ENCODE measurements at places on chromosomes 11 and 22.

DNA sequence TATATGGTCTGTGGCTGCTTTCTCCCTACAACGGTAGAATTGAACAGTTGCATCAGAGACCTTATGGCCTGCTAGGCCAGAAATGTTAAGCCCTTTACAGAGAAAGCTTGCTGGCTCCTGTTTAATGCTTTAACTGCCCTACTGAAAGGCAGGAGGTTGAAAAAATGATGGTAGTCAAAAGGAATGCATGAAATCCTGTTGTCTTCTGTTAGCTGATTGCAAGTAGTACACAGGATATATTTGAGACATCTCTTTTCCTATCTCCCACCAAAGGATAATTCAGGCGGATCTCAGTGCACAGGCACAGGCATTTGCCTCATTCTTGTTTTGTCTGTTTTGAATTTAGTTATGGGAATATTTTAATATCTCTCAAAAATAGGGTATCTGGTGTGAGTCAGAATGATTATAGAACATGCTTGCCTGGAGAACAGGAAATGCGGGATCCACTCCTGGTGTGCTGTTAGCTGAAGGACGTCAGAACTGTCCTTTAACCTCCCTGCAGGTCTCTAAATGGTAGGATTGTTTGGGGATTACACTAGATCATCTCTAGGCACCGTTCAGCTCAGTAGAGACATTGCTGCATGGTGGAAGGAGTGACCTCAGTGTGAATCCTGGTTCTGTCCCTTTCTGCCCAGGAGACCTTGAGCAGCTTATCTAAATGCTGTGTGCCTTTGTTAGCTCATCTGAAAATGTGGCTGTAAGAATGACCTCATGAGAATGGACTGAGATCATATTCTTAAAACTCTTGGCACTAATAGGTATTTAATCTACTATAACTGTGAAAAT lies 49.5 kb downstream of the PACS1 start:
- DNase-seq = peak; percentile 41

- no peak for DNase-seq
These were observed 622.8 kb downstream of the BRD1 start for GRCh38 chr22:49204599-49205482.

DNA sequence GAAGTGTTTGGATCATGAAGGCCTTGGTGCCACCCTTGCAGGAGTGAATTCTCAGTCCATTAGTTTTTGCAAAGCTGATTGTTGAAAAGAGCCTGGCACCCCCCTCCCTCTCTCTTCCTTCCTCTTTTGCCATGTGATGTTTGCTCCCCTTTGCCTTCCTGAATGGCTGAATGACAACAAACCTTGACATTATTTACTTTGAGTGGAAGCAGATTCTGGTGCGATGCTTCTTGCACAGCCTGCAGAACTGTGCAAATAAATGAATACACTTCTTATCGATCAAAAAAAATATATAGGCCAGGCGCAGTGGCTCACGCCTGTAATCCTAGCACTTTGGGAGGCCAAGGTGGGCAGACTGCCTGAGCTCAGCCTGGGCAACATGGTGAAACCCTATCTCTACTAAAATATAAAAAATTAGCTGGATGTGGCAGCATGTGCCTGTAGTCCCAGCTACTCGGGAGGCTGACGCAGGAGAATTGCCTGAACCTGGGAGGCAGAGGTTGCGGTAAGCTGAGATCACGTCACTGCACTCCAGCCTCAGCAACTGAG lies 2.0 kb upstream of the NARS2 start:
- DNase-seq = no peak

GRCh38 chr11:66478729-66479393 lies 1.4 kb upstream of the DPP3 start:
- peak; percentile 62 for DNase-seq

DNA sequence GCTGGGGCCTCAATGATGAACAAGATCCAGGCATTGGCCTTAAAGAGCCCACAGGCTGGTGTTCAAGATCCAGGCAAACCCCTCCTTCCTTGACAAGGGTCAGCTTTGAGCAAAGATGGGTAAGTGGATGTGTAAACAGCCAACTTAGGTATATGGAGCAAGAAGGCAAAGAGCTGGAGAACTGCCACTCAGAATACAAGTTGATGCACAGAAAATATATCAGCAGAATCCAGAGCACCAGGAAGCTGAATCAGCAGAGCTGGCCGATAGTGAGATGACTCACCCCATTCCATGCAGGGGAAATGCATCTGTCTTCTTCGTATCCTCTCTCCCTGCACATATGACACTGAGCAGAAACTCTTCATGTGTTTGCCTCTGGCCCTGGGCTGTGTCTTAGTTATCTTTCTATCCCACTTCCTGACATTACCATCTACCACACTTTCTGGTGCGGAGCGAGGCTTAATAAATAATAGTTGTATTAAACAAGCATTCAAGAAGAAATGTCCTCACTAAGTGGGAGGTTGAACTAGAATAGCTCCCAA lies 57.8 kb downstream of the ENDOD1 start:
- DNase-seq = no peak

- no peak for DNase-seq
These were observed 57.1 kb downstream of the FAM181B start for GRCh38 chr11:82676483-82677094.

DNA sequence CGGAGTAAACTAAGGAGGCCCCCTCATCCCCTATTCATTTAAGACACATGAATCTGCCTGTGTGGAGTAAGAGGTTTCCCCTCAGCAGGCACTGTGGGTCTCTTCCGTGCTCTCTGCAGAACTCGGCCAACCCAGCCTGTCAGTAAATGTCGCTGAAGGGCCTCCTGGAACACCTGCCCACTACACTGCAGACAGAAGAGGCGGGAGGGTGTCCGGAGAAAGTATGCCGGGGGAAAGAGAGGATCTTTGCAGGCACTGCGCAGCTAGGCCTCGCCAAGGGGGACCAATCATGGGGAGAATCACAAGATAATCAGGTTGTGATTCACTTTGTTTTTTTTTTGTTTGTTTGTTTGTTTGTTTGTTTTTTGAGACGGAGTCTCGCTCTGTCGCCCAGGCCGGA lies 110.8 kb downstream of the MORC2 start:
- DNase-seq = no peak

GRCh38 chr22:20509344-20510047 lies 2.1 kb downstream of the MED15 start:
- peak; percentile 69 for DNase-seq

- DNase-seq = no peak
These were observed 1072.6 kb downstream of the OPCML start for GRCh38 chr11:132459736-132460135.

DNA sequence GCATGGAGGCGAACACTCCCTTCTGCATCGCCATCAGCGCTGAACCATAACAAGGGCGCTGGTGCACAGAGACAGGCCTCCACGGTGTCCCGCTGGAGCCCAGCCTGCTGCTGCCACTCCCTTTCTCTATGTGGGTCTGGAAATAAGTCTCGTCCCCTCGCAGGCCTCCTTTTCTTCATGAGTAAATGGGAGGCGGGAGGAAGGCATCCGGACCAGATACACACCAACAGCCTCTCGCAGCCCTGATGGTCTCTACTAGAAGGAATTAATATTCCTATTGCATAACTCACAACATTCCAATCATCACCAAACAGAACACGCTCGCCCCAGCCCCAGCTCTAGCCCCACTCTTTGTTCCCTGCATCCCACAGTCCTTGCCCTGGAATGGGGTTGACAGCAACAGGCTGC lies 14.9 kb downstream of the RASD2 start:
- DNase-seq = peak; percentile 60

DNA sequence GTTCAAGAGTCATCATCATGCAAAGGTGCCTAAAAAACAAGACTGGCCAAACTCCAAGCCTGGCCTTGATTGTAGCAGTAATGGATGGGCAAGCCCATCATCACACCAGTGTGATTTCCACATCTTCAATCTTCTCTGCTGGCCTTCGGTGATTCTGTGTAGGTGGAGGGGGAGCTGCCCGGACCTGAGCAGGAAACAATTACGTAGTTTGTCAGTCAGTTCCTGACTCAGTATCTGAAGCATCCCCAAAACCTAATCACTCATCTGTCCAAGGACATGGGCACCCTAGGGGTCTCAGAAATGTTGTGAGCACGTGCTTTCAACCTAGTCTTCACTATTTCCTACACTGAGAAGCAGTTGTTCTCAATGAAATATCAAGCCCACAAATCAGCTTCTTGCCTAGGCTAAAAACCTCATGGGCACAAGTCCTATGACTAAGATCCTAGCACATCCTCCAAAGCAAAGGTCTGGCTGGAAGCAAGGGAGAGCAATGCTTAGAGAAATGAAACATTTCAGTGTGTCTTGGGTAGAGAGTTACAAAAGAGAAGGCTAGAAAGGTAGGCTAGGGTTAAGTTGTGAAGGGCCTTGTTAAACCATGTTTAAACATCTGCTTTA lies 24.6 kb downstream of the ATG16L2 start:
- no peak for DNase-seq

- no peak for DNase-seq
These were observed 902.9 kb downstream of the DLG2 start for GRCh38 chr11:84724256-84724655.

GRCh38 chr22:24751518-24751917 lies 23.0 kb downstream of the PIWIL3 start:
- no peak for DNase-seq

GRCh38 chr11:60455531-60456042 lies at the start of gene MS4A1:
MS4A1 (plus strand) TSS chr11:60455847; CDS start chr11:60462375, 6,528 bp downstream.
- no peak for DNase-seq

GRCh38 chr11:103488031-103488461 lies 378.8 kb downstream of the DYNC2H1 start:
- DNase-seq = no peak

DNA sequence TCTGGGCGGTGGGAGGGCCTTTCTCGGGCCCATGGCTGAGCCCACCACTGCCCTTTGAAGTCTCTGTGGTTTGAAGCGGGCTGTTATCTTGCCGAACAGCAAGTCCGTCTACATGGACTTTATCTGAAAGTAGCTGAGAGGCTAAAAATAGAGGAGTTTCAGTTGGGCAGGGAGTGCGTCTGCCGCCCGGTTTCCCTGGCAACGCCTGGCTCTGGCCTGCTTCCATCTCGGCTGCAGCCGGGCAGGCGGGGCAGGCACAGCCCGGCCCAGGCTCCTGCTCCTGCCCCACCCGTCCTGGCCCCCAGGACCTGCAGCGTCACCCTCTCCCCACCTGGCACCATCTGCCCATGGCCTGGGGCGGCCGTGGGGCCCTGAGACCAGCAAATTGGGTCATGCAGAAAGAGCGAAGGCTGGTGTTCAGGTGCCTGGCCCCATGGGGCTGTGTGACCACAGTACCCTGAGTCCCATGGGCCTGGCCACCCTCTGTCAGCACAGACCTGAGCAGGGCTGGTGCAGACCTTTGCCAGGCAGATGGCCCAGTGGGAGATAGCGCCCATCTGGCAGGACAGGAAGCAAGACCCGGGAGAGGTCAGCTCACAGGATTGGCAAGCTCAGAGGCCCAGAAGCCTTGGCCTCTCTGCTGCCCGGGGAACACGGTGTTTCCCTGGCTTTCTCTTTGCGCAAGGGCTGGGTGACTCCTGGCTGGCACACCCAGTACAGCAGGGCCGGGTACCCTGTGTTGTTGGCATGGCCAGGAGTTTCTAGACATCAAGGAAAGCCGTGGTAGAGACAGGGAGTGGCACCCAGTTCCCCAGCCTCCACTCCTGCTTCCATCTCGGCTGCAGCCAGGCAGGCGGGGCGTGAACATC lies 79.1 kb upstream of the KCNQ1OT1 start:
- peak; percentile 90 for DNase-seq

GRCh38 chr22:17194213-17194612 lies 25.0 kb downstream of the ADA2 start:
- DNase-seq = peak; percentile 16

GRCh38 chr11:131682373-131683015 lies 312.1 kb downstream of the NTM start:
- no peak for DNase-seq

- DNase-seq = no peak
These were observed 13.5 kb upstream of the MYEOV start for GRCh38 chr11:69280451-69280850.

GRCh38 chr11:35848616-35849015 lies 95.2 kb upstream of the LDLRAD3 start:
- no peak for DNase-seq

GRCh38 chr11:4454021-4454420 lies 4.9 kb downstream of the OR52K2 start:
- DNase-seq = no peak

DNA sequence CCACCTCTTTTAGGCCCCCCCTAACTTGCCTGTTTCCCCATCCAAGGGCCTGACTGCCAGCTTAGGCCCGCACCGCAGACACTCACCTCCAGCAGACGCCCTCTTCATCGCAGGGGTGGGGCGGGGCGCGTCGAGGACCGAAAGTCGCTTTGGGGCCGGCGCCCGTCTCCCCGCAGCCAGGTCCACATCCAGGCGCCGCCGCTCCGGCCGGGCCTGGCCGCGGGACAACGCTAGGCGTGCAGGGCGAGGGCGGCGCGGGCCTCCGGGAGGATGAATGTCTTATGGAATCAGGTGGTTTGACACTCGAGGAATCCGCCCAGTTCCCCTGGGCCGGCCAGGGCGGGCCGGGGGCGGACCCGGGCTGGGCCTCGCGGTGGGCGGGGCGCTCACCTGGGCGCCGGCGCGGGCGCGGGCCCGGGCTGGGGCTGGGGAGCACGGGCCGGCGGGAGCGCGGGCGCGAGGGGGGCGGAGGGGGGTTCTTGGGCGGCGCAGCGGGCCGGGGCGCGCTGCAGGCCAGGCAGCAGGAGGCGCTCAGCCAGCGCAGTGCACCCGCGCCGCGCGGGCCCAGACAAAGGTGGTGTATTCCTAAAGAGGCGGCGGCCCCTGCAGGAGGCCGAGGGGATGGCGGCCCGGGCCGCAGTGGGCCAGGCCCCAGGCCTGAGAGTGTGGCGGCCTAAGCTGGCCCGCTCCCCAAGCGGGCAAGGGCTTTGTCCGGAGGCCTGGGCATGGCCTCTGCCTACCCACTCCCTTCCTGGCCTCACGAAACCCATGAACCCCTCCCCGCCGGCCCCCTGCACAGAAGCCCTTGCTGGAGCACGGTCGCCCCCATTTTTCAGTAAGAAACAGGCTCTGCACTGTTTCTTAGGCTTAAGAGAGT lies 177.6 kb downstream of the IGLL1 start:
- DNase-seq = peak; percentile 89

- DNase-seq = peak; percentile 76
These were observed 584.0 kb downstream of the KCNA4 start for GRCh38 chr11:29432719-29433325.

- DNase-seq = no peak
These were observed 13.1 kb downstream of the HINFP start for GRCh38 chr11:119134389-119134978.

- no peak for DNase-seq
These were observed 47.6 kb downstream of the ST3GAL4 start for GRCh38 chr11:126403022-126403581.

- DNase-seq = no peak
These were observed 79.7 kb upstream of the CARD18 start for GRCh38 chr11:105219269-105219668.

- no peak for DNase-seq
These were observed 54.7 kb downstream of the KCNQ1OT1 start for GRCh38 chr11:2644844-2645778.

Measured in eye (tissue), 1 donor.